ENCODE measurements at places on chromosomes 4 and X.

GRCh38 chrX:131199091-131199490 is 90.0 kb downstream of the IGSF1 start:
- no peak for DNase-seq

GRCh38 chr4:4754641-4755040 is 104.8 kb upstream of the MSX1 start:
- DNase-seq, result no peak

- no peak for DNase-seq
Measured at GRCh38 chrX:35664833-35665232, 133.3 kb upstream of the MAGEB16 start.

- no peak for DNase-seq
Measured at GRCh38 chrX:71615954-71616353, 2.4 kb downstream of the CXCR3 start.

DNA sequence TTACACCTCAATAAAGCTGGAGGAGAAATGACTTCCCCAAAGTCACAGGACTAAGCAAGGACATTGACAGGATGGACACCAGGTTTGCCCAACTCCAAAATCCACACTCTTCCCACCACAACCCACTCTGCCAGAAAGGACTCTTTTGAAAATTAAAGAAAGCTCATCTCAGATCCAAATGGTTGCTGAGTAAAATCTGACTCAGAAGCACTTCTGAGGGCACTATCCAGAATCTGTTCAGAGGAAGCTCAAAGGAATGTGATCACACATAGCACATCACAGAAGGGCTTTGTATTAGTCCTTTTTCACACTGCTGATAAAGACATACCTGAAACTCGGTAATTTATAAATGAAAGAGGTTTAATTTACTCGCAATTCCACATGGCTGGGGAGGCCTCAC is 155.5 kb downstream of the RAB28 start:
- no peak for DNase-seq

GRCh38 chrX:125295337-125295736 is 24.3 kb upstream of the TEX13C start:
- no peak for DNase-seq

DNA sequence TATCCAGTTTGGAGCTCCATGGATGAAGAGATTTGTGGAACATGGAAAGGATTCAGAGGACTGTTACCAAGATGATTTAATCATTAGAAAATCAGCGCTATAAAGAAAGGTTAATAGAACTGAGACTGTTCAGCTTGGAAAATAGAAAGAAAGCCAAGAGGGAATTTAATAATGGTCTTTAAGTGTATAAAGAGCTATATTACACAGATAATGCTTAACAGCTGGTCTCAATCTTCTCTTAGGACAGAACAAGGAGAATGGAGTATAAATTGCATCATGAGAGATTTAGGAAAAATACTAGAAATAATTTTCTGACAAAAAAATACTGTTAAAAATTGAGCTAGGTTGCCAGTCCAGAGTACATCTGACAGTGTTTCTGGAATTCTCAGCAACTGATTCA is 91.3 kb upstream of the MAGEC2 start:
- DNase-seq, result no peak

DNA sequence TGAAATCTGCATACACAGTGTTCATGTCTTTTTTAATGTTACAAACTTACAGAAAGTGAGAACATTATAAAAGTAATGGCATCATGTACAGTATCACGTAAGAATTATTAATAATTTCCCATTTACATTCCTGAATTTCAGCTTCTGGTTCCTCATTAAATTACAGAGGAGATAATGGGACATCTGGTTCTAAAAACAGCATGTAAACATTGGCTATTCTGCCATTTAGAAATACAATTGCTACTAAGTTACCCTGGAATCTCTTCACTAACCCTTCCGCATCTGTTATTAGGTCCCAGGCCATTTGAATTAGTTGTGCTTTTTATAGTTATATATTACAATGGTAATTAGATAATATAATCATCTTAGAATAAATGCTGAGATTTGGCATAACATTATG is 505.1 kb downstream of the FSTL5 start:
- DNase-seq, result no peak

DNA sequence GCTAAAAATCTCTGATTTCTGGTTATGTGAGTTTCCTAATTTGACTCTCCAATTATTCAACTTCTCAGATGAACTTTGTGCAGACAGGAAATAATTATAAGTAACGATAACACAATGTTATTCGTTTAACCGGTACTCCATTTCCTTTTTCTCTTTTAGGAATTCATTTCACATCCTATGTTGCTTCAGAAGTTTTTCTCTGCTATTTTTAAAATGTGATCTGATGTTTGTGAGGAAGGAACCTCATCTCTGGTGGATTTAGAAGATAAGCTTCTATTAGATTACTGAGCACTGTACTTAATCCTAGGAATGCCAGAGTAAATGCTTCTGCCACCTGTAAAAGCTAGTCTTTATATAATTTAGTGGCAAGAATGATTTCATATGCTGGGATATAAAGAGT is 116.0 kb upstream of the ETNPPL start:
- no peak for DNase-seq

- DNase-seq, result peak; percentile 46
Measured at GRCh38 chr4:61200187-61200915, at the start of gene ADGRL3. Gene ADGRL3, plus strand, starts transcription at chr4:61200326.

DNA sequence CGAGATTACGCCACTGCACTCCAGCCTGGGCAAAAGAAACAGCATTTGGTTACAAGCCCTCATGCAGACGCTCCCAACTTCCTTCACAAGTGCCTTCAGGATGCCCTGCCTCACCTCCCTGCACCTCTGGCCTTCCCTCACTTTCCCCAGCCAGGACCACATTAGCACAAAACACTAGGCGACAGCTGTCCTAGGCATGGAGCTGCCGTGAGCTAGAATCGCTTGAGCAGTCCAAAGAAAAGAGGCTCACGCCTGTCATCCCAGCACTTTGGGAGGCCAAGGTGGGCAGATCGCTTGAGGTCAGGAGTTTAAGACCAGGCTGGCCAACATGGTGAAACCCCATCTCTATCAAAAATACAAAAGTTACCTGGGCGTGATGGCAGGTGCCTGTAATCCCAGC is 15.8 kb downstream of the RNF212 start:
- no peak for DNase-seq
